ENCODE measurements at places on chromosomes 12 and 14.

DNA sequence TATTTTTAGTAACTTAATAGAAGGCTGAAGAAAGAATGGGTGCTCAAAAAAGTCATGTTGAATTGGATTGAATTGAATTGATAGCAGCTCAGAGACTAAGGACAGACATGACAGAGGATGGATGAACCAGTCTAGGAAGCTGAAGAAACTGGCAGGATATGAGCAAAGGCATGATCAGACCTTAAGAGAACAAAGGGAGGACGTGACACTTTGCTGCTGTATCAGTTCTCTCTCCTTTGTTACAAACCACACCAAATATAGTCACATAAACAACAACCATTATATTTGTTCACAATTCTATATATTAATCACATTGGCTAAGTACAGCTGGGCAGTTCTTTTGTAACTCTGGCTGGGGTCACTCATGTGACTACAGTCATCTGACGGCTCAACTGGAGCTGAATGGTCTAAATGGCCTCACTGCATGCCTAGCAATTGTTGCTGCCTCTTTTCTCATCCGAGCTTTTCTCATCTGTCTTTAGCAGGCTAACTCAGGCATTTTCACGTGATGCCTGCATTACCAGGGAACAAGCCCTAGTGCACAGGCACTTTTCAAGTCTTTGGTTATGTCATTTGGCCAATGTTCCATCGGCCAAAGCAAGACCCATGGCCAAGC is 355.0 kb downstream of the ETNK1 start:
- no peak for DNase-seq

DNA sequence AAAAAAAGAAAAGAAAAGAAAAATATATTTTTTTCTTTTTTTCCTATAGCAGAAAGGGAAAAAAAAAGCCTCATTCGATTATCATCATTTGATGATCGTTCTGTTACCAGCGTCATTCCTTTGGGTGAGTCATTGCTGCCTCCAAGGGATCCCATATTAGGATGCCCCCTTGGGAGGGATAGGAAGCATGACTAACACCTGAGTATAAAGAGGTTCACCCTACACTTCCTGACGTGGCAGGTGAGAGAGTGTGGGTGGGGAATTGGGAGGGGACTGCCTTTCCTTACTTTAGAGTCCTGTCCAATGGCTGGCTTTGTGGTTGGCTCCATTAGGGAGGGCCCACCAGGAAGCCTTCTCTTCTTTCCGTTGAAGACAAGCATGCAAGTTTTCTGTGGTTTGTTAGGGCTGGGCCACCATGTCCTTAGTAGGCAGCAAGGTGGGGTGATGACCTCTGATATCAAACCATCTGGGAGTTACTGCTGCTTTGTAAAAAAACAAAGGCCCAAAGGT is 56.1 kb upstream of the FUT8 start:
- no peak for DNase-seq

DNA sequence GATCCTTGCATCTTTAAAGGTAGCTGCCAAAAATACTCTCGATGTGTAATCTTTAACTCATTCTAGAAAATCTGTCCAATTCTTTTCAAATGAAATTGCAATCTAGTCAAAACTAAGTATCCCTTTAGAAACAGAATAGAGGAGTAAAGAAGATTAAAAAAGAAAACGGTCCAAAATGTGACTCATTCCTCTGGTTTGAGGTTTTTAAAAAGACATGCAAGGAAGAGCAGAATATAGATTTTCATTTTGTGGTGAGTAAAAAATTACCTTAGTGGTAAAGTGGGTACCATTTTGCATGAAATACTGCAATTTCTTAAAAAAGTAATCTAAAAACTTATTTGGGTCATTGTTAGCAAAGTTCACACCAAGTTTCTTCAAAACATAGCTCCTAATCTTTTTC is 108.4 kb downstream of the BRMS1L start:
- DNase-seq, result peak; percentile 49

GRCh38 chr12:100897240-100897639 is 102.7 kb downstream of the ANO4 start:
- DNase-seq, result no peak

GRCh38 chr12:132685400-132685799 is 1.7 kb downstream of the POLE start:
- DNase-seq, result no peak

GRCh38 chr14:39781466-39781865 is 349.2 kb upstream of the FBXO33 start:
- DNase-seq, result no peak

Data from GM06990 (cell line).